ENCODE measurements at places on chromosomes 11 and 22.

- DNase-seq = no peak
Measured at GRCh38 chr11:11416917-11417316, 63.9 kb upstream of the CSNK2A3 start.

- no peak for DNase-seq
Measured at GRCh38 chr11:83921447-83922192, 635.5 kb upstream of the CCDC90B start.

DNA sequence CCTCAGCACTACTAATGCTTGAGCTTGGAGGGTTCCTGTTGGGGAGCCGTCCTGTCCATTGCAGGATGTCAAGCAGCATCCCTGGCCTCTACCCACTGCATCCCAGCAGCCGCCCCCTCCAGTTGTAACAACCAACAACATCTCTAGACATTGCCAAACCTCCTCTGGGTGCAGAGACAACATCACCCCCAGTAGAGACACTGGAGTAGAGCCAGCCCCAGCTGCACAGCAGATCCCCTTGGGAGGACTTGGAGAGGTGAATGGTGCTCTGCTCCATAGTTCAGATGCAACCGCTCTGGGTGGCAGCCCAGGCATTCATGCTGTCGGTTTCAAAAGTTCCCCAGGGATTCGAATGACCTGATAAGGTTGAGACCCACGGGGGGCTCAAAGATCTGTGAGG, 259.0 kb downstream of the MN1 start:
- no peak for DNase-seq

- no peak for DNase-seq
Measured at GRCh38 chr11:108851781-108852180, 186.9 kb downstream of the DDX10 start.

DNA sequence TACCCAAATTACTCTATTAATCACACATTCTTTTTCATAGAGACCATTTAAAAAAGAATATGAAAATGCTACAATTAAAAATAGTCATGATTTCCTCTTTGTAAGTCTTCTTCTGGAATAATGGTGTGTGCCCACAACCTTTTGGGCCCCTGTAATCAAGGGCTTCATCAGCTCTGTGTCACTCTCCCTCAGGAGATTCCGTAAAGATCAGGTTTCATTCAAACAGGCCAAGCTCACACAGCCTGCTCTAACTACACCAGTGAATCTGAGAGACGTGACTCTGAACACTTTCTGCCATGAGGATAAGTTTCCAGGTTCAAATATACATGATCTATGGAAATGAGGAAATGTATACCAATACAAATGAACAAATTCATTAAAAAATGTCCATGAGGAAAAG, 9.5 kb downstream of the DRICH1 start:
- no peak for DNase-seq
